ENCODE measurements at places on chromosomes 5 and 9.

DNA sequence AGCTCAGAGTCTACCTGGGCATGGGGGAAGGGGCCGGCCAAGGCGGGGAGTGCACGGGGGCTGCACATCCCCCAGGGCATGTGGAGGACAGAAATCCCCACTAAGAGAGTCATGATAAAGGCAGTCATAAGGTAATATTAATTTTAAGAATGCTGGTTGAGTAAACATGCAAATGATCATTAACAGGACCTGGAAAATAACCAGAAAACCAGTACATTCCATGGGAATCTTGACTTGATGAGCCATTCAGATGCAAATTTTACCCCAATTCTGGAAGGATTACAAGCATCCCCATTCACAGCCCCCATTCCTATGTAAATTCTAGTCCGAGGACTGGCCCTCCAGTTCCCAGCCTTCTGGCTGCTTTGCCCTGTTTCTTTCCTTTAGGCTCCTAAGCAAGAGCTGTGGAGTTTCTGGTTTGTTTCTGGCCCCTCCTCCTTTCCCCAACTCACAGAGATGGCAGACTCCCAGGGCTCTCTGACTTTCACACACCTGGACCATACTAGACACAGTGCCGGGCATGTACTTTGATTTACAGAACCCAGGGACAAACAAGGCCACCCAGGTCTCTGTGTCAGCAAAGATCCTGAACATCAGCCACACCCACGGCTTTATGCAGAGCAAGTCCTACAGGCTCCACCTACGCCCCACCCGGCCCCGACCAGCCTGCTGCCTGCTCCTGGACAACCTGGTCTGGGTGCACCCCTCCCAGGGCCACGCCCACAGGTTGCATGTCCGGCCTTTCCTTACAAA is 62.7 kb downstream of the SEMA4D start:
- DNase-seq, result no peak

DNA sequence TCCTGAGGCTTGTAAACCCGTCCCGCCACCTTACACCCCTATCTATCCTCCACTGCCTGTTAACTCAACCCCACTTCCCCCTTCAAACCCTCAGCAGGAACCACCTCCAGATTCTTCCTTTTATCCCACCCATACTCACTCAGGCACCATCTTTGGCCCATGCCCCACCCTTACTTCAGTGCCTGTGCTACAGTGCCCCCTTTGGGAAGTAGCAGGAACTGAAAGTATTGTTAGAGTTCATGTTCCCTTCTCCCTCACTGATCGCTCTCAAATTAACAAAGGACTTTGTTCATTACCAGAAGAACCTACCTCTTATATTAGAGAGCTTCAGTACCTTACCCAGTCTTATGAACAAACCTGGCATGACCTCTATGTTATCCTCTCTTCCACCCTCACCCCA is 92.2 kb upstream of the MOCS2 start:
- DNase-seq, result no peak

- no peak for DNase-seq
Measured at GRCh38 chr5:2017540-2018389, 135.0 kb upstream of the IRX4 start.

GRCh38 chr9:34669809-34670562 is 7.5 kb upstream of the CCL27 start:
- DNase-seq, result no peak

GRCh38 chr5:107570805-107571531 is 99.8 kb downstream of the EFNA5 start:
- no peak for DNase-seq

GRCh38 chr5:118257066-118257465 is 731.3 kb downstream of the DTWD2 start:
- DNase-seq, result no peak

- DNase-seq, result no peak
Measured at GRCh38 chr5:131684051-131684450, 49.0 kb upstream of the RAPGEF6 start.

GRCh38 chr5:62041156-62041756 is 264.8 kb upstream of the KIF2A start:
- DNase-seq, result no peak

DNA sequence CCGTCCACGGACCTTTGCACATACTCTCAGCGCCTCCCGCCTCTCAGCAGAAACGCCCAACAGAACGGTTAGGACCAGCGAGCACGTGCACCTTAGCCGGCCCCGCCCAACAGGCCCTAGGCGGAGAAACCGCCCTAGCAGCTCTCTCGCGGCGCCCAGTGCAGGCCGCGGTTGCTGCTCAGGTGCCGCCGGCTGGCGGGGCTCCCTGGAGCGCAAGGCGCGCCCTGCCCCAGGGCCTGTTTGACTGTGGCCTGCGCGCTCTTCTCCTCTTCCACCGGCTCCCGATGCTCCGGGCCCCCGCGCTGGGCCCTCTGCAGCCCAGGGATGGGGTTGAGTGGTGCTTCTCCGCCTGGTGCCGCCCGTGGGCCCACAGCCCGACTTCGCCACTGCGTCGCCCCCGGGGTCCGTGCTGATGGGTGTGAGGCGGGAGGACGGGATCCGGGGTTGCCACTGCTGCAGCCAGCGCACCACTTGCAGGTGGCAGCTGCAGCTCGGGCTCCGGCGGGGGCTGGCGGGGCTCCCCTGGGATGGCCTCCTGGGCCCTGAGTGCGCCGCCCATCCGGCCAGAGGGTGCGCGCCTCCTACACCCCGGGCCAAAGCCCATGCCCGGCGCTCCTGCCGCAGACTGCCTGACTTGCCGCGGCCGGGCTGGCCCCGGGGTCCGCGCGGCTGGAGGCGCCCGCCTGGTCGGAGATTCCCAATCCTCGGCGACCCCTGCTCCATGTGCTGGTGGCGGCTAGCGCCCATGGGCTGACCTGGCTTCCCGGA is 1889.4 kb upstream of the CDH9 start:
- DNase-seq, result no peak

- no peak for DNase-seq
Measured at GRCh38 chr5:134114886-134115805, 665 bp downstream of the TCF7 start.

- no peak for DNase-seq
Measured at GRCh38 chr9:82490019-82490499, 501.5 kb downstream of the SPATA31D1 start.

DNA sequence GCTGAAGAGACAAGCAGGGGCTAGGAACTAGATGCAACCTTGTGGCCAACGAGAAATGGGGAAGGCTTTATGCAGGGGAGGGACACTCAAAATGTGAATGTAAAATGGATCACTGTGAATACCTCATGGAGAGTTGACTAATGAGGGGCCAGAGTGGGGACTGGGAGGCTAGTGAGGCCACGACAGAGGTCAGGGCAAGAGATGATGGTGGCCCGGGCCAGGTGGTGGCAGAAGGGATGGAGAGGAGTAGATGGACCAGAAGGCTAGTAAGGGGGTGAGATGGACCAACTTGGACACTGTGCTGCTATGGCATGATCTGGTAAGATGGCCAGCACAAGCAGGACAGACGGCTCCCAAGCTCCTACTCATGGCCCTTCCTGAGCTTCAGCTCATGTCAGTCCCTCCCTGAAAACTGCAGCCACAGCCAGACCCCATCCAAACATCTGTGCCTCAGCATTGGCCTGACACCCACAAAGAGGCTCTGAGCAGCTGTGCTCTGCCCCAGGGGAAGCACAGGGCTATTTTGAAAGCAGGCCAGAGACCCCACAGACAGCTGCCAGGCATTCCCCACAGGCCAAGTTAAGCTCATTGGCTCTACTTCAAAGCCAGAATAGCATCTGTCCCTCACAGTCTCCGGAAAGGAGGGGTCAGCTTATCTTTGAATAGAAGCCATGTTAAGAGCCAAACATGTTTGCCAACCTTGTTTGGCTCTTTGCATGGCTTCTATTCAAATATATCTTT is 22.1 kb downstream of the P4HA2 start:
- no peak for DNase-seq

- DNase-seq, result no peak
Measured at GRCh38 chr5:17217493-17218352, at the start of gene BASP1. Gene BASP1 (plus strand): TSS chr5:17217631. CDS start chr5:17275217, 57,586 bp downstream.

- no peak for DNase-seq
Measured at GRCh38 chr5:139212486-139212885, 14.3 kb upstream of the SIL1 start.

DNA sequence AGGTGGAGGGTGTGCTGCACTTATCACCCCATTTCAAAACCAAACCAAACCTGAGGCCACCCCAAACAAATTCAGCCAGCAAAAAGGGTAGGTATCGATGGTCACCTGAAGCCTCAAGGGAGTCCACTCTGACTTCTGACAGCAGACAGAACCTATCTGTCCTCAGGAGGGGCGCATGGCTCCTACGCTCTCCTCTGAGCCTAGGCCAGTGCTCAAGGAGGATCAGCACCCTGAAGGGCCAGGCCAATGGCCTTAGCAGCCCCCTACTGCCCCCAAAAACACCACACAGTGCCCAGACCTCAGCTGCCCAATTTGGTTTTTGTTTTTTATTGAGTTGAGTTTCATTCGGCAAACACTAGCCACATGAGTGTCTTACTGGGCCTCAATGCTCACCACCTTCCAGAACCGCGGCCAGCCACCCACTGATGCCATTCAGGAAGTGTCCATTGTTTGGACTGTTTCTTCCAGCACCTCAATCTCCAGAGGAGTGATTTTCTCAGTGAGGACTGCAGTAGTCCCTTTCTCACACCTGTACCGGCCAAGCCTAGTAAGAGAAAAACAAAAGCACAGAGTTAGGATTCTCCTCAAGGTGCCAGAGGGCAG is 62.0 kb downstream of the PSMB7 start:
- DNase-seq, result no peak

DNA sequence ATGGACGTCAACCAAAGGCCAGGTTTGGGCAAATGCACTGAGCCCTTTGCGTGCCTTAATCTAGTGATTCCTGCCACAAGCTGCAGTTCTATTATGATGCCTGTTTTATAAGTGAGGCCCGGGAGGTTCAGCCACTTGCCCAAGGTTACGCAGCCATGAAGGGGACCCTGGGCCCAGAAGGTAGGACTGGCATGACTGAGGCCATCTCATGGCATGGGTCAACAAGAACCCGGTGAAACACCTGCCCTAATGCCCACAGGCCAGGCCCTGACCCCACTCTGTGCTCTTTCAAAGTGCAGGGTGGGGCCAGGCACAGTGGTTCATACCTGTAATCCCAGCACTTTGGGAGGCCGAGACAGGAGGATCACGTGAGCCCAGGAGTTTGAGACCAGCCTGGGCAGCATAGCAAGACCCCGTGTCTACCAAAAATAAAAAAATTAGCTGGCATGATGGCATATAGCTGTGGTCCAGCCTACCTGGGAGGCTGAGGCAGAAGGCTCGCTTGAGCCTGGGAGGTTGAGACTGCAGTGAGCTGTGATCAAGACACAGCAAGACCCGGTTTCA is 8.6 kb downstream of the NINJ1 start:
- DNase-seq, result no peak

DNA sequence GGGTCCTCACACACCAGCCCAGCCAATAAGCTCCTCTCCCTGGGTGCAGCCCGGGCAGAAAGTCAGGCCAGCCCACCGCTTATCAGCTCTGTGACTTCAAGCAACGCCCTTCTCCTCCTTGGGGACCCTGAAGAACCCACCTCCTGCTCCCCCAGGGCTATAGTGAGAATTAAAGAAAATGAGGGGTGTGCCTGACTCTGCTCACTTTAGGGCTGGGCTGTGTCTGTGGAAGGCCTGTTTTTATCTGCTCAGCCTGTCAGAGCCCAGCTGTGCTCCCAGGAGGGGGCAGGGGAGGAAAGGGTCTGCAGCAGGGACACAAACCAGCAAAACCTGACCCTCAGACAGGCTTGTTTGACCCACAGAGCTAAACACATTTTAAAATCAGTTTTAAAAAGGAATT is 3.9 kb downstream of the GPRIN1 start:
- DNase-seq, result no peak

DNA sequence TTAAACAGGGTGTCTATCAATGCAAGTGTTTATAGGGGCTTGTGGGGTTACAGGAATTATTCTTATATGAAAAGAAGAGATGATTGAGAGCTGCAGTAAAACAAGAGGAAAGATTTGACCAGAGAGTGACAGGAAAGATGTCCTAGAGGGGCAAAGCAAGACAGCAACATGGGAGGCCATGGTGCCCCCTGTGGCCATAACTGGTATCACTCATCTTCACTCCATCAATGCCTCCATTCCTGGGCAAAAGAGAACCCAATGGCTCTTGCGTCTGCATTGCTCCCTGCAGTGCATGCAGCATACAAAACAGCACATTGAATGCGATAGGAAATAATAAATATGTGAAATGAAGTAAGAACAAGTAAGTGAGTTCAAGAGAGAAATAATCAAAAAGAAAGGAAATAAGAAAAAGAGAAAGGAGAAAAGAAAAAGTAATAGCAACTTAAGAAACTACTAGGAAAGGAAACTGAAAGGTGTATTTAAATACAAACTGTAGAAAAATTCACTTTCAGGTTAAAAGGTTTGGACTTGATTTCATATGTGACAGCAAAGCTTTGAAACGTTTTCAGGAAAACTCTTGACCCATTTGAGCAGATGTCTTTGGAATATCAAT is 206.6 kb downstream of the SEMA5A start:
- no peak for DNase-seq

GRCh38 chr5:166074582-166075481 is 2216.6 kb upstream of the WWC1 start:
- no peak for DNase-seq

- DNase-seq, result no peak
Measured at GRCh38 chr5:53817183-53817582, 256.7 kb downstream of the NDUFS4 start.

DNA sequence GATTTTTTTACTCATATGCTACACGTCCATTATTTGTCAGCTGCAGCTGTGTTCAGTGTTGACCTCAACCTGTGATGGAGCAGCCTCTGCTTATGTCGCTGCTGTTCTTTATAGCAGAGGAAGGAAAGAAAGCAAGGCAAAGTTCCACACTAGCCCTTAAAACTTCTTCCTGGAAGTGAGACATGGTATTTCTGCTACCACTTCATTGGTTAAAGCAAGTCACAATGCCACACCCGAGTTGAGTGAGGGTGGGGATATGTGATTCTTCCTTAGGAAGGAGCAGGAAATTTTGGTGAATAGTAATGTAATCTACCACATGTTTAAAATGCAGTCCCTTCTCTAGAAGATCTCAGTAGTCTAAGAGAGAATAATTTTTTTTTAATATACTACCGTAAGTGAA is 224.8 kb upstream of the DMRT1 start:
- no peak for DNase-seq

GRCh38 chr5:135221696-135222095 is 177.3 kb downstream of the MACROH2A1 start:
- DNase-seq, result no peak

GRCh38 chr5:120405286-120405864 is 58.7 kb upstream of the PRR16 start:
- DNase-seq, result peak; percentile 77

DNA sequence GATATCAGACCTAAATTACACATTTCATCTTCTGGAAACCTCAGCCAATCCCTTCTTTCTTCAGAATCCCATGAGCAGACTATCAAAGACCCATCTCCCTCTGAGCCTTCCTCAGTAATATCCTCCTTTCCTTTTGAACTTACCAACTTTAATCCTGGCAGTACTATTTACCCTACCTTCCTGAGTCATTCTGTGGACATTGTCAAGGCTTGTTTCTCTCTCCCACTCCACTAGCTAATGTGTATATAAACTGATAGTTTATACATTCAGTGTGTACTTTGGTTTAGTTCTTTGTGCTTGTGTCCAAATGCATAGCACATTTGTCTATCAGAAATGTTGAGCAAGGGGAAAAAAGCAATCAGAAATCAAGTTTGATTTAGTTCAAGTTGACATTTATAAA is 568.3 kb downstream of the CSNK1G3 start:
- DNase-seq, result no peak

Measured in non-pigmented ciliary epithelial cell (primary cell).